Endothelial cell (in vitro differentiated cells): ENCODE measurements at places on chromosomes 16 and 17.

DNA sequence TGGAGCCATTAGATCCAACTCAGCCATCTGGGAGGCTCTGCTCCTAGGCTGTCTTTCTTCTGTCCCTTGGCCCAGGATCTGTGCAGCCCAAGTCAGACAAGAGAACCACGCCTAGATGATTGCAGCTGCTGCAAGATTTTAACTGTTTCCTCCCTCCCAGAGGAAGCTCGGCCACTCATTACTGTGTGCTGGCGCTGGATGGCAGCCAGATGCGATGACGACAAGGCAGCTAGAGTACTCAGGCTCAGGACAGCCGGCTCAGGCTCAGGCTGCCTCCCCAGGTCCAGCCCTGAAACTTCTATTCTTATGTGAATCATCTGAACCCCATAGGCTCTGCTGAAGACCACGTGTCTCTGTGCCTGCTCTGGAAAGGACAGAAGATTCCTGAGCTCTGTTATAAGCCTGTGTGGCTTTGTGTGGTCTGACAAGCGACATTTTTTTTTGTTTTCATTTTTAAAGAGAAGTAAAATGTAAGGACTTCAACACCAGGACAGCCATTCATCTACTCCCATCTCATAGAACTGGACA, 32.1 kb upstream of the FBXW10B start:
- DNase-seq, result no peak

DNA sequence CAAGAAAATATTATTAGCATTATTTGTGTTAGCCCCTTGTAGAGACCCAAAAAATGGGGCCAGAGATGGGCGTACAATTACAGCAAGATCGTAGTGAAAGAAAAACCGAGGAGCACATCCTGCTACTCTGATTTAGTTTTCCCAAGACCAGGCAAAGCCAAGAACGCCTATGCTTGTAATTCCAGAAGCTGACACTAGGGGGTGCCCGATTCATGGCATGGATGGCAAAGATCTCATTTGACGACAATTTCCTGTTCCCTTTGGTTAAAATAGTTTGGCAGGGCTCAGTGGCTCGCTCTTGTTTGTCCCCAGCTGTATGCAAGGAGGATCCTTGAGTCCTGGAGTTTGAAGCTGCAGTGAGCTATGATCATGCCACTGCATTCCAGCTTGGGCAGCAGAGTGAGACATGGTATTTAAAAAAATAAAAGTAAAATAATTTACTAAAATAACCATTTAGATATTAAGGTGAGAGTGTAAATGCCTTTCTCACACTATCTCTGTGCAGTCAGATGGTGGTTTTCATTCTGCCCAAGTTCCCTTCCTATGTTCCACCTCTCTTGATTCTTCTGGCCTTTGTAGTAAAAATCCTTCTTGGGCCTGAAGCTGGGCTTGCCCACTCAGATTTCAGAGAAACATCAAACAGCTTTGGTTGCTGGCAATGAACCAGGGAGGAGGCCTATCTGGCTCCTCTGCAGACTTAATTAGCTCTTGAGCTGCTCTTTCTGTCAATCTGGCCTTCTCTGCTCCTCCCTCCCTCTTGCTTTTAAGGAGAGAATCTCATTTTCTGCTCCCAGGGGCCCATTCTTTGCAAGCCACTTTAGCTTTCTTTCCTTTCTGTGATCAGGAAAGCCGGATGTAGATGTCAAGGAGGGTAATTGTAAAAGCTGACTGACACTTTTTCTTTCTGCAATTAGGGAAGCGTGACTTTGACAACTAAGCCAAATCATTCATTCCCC, 31.2 kb downstream of the TMEM238L start:
- DNase-seq, result peak; percentile 47

GRCh38 chr16:49407873-49408550, 34.4 kb downstream of the C16orf78 start:
- DNase-seq, result peak; percentile 94

DNA sequence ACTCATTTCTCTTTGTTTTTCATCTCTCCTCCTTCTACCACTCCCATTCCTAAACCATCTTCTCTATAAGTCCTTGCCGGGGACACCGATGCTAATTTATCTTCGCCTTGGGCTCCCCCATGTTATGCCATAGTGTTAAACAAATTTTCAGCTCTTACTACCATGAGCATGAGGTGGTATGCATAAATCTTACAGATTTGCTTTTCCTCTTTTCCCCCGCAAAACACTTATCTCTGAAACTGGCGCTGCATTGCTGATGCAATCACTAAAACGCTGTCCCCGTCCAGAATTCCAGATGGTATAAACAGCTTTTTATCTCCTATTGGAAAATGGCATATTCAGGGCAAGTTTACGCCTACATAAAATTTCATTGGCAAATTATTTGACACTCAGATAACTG, 673.6 kb upstream of the CDH8 start:
- DNase-seq, result no peak

DNA sequence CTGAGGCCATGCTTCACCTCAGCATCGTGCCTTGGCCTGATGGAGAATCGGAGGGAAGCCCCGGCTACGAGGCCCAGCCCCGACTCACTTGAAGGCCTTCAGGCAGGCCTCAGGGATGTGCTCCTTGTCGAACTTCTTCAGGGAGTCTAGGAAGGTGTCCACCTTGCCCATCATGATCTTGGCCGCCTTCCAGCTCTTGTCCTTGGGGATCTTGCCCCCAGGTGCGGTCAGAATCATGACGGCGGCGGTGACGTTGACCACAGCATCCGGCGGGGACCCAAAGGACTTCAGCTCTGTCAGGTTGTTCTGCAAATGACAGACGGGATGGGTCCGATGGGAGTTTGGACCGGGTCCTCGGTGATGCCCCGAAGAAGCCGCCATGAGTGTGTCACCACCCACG, 81.2 kb downstream of the PGS1 start:
- no peak for DNase-seq

DNA sequence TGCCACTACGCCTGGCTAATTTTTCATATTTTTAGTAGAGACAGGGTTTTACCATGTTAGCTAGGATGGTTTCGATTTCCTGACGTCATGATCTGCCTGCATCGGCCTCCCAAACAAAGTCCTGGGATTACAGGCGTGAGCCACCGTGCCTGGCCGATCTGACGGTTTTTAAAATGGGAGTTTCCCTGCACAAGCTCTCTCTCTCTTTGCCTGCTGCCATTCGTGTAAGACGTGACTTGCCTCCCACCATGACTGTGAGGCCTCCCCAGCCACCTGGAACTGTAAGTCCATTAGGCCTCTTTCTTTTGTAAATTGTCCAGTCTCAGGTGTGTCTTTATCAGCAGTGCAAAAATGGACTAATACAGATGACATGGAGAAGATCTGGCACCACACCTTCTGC, 4.7 kb upstream of the FLCN start:
- no peak for DNase-seq

DNA sequence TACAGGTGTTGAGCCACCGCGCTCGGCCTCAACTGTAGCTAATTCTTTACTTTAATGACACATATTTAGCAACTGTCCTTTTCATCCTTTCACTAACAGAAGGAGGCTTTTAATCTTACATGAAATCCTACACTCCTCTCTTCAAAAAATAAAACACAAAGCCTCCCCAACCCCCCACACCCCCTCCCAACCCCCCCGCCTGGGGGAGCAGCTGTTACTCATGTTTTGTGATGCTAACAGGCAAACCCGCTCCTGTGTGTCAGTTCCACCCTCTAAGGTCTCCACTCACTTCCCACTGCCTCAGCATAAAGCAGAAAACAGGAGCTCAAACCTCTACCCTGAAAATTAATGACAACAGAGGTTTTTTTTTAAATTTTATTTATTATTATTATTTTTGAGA, 55.4 kb upstream of the SLC25A19 start:
- no peak for DNase-seq

GRCh38 chr17:61218438-61218837, 181.2 kb upstream of the TBX2 start:
- DNase-seq, result no peak

GRCh38 chr16:86854058-86854621, 275.8 kb downstream of the FOXL1 start:
- no peak for DNase-seq

DNA sequence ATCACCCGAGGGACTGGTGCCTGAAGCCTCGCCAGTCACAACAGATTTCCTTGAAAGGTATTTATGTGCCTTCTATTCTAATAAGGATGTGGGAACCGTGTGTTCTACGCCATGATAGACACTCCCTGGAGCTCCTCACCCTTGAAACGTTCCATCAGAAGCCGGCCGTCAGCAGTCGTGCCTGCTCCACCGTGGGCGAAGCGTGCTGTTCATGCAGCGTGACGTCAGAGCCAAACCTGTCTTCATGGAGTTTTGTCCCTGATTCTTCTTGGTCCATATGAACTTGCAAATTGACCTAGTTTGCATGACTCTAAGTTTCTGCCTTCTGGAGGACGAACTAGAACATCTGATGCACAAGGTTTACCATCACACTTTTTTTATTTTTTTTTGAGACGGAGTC, 4.5 kb upstream of the PPP1R27 start:
- DNase-seq, result no peak

DNA sequence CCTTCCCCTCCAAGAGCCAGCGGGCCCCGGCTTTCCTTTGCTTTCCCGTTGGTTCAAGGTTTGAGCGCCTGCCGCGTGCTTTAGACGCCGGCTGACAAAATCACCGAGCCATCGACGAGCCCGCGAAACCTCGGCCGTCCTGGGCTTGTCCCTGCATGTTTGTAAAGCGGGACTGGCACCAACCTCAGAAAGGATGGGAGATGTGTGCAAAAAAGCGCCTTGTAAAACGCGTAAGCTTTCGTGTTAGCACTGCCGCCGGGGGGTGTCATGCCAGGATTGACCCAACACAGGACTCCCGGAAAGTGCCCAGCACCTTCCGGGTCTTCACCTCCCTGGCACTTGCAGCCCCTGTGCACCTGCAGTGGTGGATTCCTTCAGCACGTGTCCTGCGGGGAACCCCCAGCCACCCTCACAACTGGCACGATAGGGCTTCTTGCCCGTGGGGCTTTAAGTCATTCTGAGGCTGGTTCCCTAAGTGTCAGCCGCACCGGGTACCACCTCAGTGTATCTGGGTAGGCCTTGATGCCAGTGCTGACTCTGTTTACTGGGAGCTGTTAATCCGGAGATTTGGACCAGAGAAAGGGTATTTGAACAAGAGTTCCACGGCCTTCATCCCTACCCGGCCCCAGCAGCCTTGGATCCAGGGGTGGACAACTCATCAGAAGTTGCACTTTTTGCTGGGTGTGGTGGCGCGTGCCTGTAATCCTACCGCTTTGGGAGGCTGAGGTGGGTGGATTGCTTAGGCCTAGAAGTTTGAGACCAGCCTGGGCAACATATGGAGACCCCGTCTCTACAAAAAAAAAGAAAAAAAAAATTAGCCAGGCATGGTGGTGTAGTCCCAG, 817 bp downstream of the NDUFAF8 start:
- DNase-seq, result no peak

- DNase-seq, result no peak
These were observed 78.6 kb upstream of the TNRC6C start for GRCh38 chr17:77879896-77880280.

DNA sequence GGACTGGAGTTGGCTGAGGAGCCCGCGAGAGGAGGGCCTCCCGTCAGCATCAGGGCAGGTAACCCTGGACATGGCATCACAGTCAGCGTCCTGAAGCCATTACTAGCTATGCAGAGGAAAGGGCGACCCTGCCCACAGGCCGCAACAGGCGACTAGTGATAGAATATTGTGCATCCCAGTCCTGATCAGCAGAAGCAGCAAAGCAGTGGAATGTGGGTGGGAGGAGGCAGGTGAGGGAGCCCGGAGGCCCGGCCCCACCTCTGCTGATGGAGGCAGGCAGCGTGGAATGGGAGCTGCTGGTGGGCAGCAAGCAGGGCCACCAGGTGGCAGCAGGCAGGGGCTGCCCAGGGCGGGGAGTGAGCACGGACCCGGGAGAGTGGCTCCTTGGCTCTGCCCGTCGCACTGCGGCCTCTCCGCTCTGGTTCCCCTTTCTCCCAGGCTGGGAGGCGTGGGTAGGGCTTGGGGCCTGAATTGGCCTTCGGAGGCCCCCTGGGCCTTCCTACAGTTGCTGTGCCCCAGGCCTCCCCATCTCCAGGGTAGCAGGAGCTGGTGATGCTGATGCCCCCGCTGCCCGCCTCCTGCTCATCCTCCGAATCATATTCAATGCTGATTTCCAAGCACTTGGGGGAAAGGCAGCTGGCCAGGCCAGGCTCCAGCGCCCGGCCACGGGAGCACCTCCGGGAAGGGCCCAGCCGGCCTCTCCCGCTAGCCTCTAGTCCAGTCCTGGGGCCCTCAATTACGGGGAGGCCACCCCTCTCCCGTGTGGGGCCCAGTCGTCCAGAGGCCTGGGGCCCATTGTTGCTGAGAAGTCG, 20.2 kb downstream of the TSPOAP1 start:
- DNase-seq, result peak; percentile 68

- DNase-seq, result no peak
These were observed 47.2 kb upstream of the ACSF3 start for GRCh38 chr16:89046491-89046890.

DNA sequence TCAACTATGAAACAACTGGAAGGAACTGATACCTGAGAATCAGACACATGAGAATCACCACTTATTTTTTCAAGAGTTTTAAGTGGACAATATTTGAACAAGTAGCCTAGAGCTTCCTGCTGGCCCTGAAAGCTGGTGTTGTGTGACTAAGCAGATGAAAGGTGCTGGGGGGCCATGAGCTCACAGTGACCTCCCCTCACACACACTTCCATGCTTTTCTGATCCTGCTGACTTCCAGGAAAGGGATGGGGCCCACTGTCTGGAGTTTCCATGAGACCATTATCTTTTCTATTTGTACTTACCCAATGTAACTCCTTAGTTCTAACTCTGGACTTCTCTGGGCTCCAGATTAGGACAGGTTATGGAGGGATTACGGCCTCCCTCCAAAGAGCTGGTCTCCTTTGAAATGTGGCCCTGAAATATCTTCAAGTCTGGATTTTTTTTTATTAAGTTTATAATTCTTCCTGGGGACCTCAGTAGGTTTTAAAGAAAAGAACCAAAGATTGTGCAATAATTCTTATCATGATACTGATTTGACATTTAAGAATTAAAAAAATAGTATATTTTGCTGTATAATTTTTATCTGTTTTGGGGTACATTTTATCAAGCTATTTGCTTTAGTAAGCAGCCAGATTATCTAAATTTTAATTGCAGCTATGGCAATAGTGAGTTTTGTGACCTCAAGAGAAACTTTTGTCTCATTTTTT, 4.9 kb downstream of the CAPNS2 start:
- no peak for DNase-seq

DNA sequence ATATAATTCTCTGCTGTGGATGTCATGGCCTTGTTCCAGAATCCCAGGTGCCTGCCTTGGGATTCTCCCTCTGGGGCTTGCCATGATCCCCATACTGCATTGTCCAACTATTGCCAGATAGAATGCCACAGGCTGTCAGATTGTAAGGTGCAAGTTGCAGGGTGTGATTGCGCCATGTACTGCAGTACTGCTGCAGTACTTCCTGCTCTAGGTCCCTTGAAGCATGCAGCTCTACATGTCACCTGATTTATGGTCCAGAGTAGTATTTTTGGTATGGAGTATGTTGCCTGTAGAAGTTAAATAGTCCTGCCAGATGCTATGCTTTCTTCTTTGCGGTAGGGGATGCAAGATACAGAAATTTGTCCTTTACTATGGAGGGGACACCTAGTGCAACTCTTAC, 7.0 kb upstream of the SLFN5 start:
- no peak for DNase-seq
